ENCODE measurements at places on chromosomes 12 and 14.

DNA sequence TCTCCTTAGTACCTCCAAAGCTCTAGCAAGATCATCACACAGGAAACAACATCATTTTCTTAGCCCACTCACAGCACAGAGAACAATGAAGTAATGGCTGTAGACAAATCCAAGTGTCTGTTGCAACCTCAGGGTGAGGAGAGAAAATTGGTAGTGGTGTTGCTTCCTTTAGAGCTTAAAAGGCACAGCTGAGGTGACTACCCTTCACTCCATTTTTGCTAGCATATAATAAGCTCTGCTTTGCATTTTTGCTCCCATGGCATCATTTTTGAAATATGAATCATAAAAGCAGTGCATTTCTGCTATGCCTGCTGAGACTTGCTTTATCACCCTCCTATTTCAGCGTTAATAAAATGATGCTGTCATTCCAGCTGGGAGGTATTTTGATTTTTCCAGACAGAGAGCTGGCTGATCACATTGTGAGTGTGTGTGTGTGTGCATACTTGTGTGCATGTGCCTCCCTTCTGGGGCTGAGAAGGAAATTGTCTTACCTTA is 18.5 kb upstream of the PCNX1 start:
- no peak for DNase-seq

- DNase-seq: no peak
These were observed 3.3 kb downstream of the PPP1R3E start for GRCh38 chr14:23299211-23299957.

- no peak for DNase-seq
These were observed 36.6 kb downstream of the CCNK start for GRCh38 chr14:99517643-99518381.

DNA sequence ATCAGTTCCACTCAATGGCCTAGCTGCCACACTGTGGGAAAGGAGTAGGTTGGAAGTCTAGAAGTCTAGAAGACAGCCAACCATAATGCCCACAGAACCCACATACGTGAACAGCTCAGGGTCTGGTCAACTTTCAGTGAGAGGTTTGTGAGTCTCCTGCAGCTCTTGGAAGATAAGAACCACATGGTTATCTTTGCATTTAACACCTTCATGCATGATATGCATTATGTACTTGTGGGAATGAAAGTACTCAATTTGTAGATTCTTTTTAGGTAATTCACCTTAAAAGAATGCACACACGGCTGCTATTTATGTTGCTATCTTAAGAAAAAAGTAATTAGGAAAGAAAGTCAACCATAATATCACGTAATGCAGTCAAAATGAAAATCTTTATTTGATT is 126.7 kb downstream of the ESRRB start:
- no peak for DNase-seq

DNA sequence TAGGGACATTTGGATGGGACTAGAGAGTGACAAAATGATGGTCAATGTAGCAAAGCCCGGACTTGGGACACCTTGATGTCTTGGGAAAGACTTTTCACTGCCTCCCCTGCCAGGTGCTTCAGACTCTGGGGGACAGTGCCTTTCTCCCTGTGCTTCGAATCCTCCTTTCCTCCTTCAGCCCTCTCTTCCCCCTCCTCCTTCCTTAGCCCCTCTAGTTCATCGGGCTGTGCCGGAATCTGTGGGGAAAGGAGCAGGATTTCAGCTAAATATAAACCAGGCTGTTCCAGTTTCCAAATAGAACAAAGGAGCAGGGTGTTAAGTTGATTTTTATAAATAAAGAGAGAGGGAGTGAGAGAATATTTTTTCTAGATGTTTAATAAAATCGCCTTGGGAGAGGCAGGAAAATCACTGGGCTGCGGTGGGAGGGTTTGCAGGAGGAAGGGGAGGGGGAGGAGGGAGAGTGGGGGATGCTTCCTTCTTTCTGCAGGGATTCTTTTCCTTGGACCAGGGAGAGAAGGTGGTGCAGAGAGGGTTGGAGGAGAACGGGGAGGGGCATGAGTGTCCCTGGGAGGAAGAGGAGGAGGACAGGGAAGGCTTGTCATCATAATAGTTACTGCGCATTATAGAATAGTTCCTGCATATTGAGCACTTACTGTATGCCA is 21.3 kb upstream of the CABP1 start:
- no peak for DNase-seq
